GM12878 (cell line): ENCODE measurements at places on chromosomes 16 and 17.
A peak's percentile ranks its signal among the peaks of the same experiment; 100 is the strongest.

DNA sequence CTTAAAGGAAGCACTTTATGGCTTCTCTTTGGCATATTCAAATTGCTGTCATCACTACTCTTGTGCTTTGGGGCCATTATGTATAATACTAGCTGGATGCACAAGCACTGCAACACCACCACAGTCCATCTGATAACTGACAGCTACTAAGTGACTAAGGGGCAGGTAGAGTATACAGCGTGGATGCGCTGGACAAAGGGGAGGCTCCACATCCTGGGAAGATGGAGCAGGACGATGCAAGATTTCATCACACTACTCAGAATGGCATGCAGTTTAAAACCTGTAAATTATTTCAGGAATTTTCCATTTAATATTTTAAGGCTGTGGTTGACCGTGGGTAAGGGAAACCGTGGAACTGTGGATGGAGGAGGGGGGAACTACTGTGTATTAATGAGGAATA is 25.0 kb downstream of the MPRIP start:
- no peaks in the 10 kb centered on the region for H3K4me1 ChIP-seq
- no peak overlapping the region for H3K27ac ChIP-seq
- H3K36me3 ChIP-seq: peaks cover 5% of the 10 kb centered on the region
- no peak for DNase-seq
- H3K27me3 ChIP-seq: no peaks in the 10 kb centered on the region

DNA sequence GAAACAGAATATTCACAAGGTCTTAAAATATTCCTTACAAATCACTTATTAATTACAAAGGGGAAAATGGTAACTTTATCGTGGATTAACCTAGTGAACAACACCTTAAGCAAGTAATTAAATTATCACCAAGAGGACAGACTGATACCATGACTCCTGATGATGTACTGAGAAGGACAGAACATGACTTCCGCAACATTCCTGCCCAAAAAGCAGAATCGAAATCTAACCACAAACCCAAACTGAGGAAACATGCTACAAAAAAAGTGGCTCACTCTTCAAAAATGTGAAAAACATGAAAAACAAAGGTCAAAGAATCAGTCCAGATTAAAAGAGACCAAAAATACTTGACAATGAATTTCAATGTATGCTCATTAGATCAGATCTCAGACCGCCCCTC is 151.5 kb downstream of the AATF start:
- H3K4me3 ChIP-seq: no peak overlapping the region
- H3K27ac ChIP-seq: no peak overlapping the region

- H3K27me3 ChIP-seq: no peaks in the 10 kb centered on the region
- H3K36me3 ChIP-seq: no peaks in the 10 kb centered on the region
- H3K4me1 ChIP-seq: peaks cover 4% of the 10 kb centered on the region; the same call in 1 of the 2 replicates
- no peak overlapping the region for H3K4me3 ChIP-seq
- H3K27ac ChIP-seq: no peak overlapping the region
Measured at GRCh38 chr17:9258115-9259015, 237.1 kb downstream of the NTN1 start.

- H3K27me3 ChIP-seq: no peaks in the 10 kb centered on the region
- H3K27ac ChIP-seq: no peak overlapping the region
- H3K4me1 ChIP-seq: no peaks in the 10 kb centered on the region
- no peaks in the 10 kb centered on the region for H3K36me3 ChIP-seq
- no peak for DNase-seq
Measured at GRCh38 chr17:10094797-10095196, 103.6 kb downstream of the GAS7 start.

DNA sequence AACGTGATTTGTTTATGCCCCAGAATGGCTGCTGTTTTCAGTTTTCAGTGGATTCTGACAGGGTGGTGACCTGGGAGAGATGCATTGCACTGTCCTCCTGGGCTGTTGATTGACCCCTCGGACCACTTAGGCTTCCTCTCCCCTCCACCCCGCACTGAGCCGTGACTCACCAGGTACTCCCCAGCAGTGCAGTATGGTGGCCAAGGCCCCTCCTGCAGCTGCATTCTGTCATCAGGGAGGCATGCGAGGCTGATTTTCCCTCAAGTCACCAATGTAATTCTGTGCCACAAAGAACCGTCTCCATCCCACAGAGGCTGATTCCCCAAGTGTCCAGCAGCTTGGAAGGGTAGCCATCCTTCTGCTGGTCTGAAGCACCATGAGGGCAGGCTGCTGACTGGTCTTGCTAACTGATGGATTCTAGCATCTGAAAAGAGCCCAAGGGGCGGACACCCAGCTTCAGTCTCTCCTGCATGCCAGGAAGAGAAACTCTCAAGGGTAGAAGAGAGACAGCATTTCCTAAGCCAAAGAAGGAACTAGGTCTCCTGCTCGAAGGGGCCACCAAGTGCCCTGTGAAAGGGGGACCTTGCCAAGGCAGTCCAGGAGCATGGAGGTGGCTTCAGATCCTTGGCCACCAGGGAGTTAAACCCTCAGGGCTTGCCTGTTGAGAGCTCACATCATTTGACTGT is 148.1 kb downstream of the SOCS1 start:
- no peak overlapping the region for H3K4me3 ChIP-seq
- H3K4me1 ChIP-seq: peaks cover 27% of the 10 kb centered on the region
- no peak overlapping the region for H3K27ac ChIP-seq
- DNase-seq: no peak

DNA sequence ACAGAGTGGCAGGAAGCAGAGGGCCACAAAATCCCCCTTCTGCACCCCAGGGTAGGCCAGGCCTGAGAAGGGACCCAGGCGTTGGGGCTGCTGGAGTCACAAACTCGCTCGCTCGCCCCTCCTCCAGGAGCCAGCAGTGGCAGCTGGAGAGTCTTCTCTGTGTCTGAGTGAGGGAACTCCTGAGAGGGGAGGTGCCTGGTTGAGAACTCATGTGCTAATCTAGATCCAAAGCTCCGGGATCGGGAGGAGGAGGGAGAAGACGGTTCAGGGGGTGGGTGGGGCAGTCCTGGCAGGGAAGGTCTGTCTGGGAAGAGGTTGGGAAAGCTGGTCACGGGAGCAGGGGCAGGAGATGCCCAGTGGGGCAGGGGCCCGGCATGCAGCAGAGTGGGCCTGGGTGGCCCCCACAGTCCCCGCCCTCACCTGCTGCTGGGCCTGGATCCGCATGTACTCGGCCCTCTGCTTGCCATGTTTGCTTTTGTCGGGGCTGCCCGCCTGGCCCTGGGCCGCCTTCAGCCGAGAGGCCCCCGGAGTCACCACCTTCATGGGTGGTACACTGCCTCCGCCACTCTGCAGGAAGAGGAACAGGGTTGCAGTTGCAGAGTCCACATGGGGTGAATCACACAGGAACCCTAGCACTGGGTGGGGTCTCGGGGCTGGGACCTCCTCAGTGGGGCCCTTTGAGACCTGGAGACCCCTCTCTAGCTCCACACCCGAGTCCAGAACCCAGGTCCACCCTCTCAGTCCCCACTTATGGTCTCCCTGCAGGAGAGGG is 62.2 kb downstream of the SRCIN1 start:
- no peaks in the 10 kb centered on the region for H3K27me3 ChIP-seq
- H3K4me1 ChIP-seq: no peaks in the 10 kb centered on the region; the same call in 1 of the 2 replicates
- no peaks in the 10 kb centered on the region for H3K36me3 ChIP-seq
- no peak for DNase-seq

GRCh38 chr16:24114876-24115275 is 141.3 kb upstream of the CACNG3 start:
- no peak for DNase-seq
- H3K4me3 ChIP-seq: no peak overlapping the region
- H3K4me1 ChIP-seq: no peaks in the 10 kb centered on the region
- no peak overlapping the region for H3K27ac ChIP-seq
- H3K36me3 ChIP-seq: peaks cover 18% of the 10 kb centered on the region; the same call in 1 of the 2 replicates

GRCh38 chr17:42670789-42671657 is 5.8 kb downstream of the PLEKHH3 start:
- peak overlapping the region; percentile 11; the same call in 1 of the 2 replicates for H3K4me3 ChIP-seq
- no peaks in the 10 kb centered on the region for H3K27me3 ChIP-seq
- peaks cover 25% of the 10 kb centered on the region; the same call in 1 of the 2 replicates for H3K36me3 ChIP-seq
- H3K4me1 ChIP-seq: peaks cover 3% of the 10 kb centered on the region; the same call in 1 of the 2 replicates

DNA sequence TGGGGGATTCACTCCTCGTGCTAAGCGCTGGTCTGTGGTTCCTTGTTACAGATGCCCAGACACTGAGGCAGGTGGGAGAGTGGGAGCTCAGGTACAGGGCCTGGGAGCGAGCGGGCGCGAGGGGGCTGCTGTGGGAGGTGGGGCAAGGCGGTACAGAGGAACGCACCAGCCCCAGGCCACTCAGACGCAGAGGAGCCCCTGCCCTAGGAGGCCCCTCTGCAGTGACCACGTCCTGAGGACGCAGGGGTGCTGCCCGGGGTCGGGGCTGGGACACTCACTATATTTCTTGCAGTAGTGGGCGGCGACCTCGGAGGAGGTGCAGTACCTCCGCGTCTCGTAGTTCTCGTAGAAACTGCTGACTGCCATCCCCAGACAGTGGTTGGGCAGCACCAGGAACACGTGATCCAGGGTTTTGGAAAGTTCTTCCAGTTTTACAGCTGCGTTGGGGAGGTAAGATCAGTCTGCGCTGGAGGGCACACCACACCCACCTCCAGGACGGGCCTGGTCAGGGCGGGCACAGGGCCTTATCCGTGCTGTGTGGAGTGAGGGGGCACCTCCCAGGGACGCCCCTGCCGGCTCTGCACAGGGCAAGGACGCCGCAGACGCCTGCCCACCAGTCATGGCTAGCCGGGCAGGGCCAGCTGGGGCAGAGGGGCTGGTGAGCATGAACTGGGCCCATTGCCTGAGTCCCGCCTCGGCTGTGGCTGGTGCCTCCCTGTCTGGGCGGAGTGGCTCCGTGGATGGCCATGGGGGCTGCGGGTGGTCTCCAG is 16.3 kb upstream of the RNPS1 start:
- H3K27me3 ChIP-seq: no peaks in the 10 kb centered on the region
- DNase-seq: no peak
- H3K4me1 ChIP-seq: no peaks in the 10 kb centered on the region
- no peaks in the 10 kb centered on the region for H3K36me3 ChIP-seq
- no peak overlapping the region for H3K4me3 ChIP-seq
- no peak overlapping the region for H3K27ac ChIP-seq

DNA sequence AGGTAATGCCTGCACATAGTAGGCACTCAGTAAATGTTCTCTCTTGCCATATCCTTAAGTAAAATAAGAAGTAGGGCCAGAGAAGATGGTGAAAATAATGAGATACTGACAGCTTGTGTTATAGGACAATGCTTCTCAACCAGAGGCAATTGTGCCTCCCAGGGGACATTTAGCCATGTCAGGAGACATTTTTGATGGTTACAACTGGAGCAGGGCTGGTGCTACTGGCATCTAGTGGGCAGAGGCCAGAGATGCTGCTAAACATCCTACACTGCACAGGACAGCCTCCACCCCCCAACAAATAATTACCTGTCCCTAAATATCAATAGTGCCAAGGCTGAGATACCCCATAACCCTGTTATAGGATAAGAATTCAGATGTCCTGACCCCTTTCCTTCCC is 1.7 kb downstream of the RAD51D start:
- H3K4me3 ChIP-seq: peak overlapping the region; percentile 88
- DNase-seq: peak; percentile 45
- no peaks in the 10 kb centered on the region for H3K36me3 ChIP-seq

GRCh38 chr16:12170103-12171040 is 193.8 kb downstream of the SNX29 start:
- no peaks in the 10 kb centered on the region for H3K4me1 ChIP-seq
- H3K27ac ChIP-seq: no peak overlapping the region
- H3K27me3 ChIP-seq: no peaks in the 10 kb centered on the region
- DNase-seq: no peak

DNA sequence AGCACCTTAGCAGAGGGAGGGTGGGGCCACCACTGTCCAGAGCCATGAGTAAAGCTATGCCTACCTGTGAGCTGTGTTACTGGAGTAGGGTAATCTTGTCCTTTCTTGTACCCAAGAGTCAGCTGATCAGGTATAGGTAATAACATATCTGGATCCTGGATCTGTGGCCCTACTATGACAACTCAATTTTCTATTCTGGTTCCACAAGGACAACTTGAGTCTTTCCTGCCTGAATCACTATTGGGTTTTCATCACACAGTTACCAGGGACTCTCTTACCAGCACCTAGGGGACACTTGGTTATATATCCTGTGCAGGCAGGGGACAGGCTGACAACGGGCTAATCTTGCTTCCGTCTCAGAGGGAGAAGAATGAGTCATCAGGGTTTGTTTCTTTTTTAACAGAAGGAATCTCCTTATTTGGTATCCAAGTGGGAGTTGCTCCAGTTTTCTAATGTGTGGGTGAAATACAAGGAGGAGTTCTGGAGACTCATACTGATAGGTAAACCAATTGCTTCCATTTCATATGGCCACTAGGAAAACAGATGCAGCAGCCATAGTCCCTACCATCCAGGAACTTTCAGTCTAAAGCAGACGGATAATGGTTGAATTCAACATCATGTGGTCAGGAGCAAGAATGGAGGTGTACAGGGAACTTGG is 6.8 kb downstream of the ZNF267 start:
- no peaks in the 10 kb centered on the region for H3K27me3 ChIP-seq
- peaks cover 18% of the 10 kb centered on the region for H3K4me1 ChIP-seq
- H3K4me3 ChIP-seq: peak overlapping the region; percentile 51; the same call in 1 of the 2 replicates

- H3K36me3 ChIP-seq: no peaks in the 10 kb centered on the region
- H3K4me1 ChIP-seq: no peaks in the 10 kb centered on the region
- peak; percentile 11 for DNase-seq
- no peak overlapping the region for H3K4me3 ChIP-seq
- no peak overlapping the region for H3K27ac ChIP-seq
Measured at GRCh38 chr16:6643080-6643686, 689.5 kb upstream of the RBFOX1 start.

GRCh38 chr16:62969711-62970318 is 933.6 kb upstream of the CDH8 start:
- H3K27ac ChIP-seq: no peak overlapping the region
- H3K4me1 ChIP-seq: no peaks in the 10 kb centered on the region
- no peaks in the 10 kb centered on the region for H3K27me3 ChIP-seq
- no peaks in the 10 kb centered on the region for H3K36me3 ChIP-seq
- DNase-seq: no peak

DNA sequence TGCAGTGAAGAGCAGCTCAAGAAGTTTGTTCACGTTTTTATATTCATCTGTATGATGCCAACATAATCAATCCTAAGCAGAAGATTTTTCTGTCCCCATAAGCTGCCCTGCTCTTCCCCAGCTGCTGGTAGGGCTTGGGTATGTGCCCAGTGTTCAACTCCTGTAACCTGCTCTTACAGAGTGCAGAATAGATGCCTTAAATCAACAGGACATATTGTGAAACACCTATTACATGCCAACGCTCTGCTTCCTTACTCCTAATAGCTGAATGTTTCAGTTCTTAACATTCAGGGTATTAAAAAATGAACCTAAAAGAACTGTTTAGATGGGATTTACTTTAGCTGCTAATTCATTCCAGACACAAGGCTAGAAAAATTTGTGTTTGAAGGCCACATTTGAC is 190.9 kb downstream of the HS3ST3A1 start:
- no peak overlapping the region for H3K4me3 ChIP-seq
- H3K27ac ChIP-seq: no peak overlapping the region
- H3K27me3 ChIP-seq: no peaks in the 10 kb centered on the region
- no peaks in the 10 kb centered on the region for H3K36me3 ChIP-seq
- no peaks in the 10 kb centered on the region for H3K4me1 ChIP-seq
- DNase-seq: no peak

GRCh38 chr16:31354394-31355291 is at the start of gene ITGAX:
Gene ITGAX, plus strand, starts transcription at chr16:31355176. Its CDS starts 79 bp downstream, at chr16:31355255.
- H3K27ac ChIP-seq: peak within 1 kb of the TSS; percentile 79
- H3K27me3 ChIP-seq: no peaks in the 10 kb centered on the region
- H3K4me3 ChIP-seq: peak within 1 kb of the TSS; percentile 35; the same call in 1 of the 2 replicates
- peaks cover 55% of the 10 kb centered on the region for H3K4me1 ChIP-seq
- H3K36me3 ChIP-seq: no peaks in the 10 kb centered on the region

- no peak for DNase-seq
- no peaks in the 10 kb centered on the region for H3K27me3 ChIP-seq
- H3K4me3 ChIP-seq: no peak overlapping the region
- H3K36me3 ChIP-seq: no peaks in the 10 kb centered on the region
Measured at GRCh38 chr17:50177476-50177875, 11.7 kb downstream of the SGCA start.

GRCh38 chr16:57807968-57808528 is 5.8 kb upstream of the KIFC3 start:
- H3K27ac ChIP-seq: no peak overlapping the region
- H3K4me3 ChIP-seq: no peak overlapping the region
- H3K4me1 ChIP-seq: peaks cover 23% of the 10 kb centered on the region
- H3K36me3 ChIP-seq: no peaks in the 10 kb centered on the region
